ENCODE measurements at places on chromosomes 11 and 22.
A peak's percentile ranks its signal among the peaks of the same experiment; 100 is the strongest.

- DNase-seq = no peak
These were observed 6.6 kb upstream of the APOL6 start for GRCh38 chr22:35641494-35642120.

DNA sequence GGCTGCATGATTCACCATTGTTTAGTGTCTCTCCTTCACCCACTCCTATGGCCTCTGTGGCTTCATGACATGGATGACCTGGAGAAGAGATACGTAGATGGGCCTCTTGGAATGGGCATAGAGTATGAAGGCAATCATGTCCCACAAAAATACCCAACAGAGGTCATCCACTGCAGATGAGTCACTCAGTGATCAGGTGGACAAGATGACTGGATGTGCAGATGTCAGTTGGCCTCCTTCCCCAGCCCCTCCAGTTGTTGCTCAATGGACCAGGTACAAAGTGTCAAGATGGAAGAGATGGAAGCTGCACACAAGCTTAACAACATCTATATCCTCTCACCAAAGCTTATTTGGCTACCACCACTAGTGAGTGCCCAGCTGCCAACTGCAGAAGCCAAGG is 41.0 kb upstream of the CLPB start:
- DNase-seq = no peak

DNA sequence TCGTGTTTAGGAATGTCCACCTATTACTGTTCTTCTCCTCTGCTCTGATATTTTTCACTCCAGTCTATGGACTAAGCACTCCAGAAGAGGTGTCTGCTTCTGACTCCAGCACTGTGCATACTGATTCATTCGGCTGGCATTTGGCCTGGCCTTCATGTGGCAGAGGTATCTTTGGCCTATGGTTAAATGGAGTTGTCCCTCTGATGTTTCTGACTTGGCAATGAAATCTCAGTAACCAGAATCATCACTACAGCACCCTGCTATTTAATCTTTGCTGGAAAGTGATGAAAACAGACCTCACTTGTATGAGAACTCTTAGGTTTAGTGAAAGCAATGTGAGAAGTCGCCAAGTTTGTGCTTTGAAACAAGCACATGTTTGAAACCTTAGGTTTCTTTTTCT is 155.2 kb downstream of the MAML2 start:
- no peak for DNase-seq

DNA sequence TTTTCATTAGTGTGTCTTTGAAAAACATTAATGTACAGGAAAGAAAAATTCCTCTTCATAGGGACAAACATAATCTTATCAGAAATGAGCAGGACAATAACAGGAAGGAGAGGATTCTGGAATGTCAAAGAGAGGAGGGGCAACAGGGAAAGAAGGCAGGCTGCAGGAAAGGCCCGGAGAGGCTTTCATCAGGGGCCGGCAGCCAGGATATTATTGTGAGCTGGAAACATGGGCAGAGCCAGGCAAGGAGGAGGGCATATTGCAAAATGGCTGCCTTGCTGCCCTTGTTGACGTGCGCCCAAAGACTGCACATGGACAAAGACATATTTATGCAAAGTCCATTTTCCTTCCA is 433.7 kb downstream of the ETS1 start:
- no peak for DNase-seq

- DNase-seq = peak; percentile 63
These were observed at the start of gene CD151 for GRCh38 chr11:832529-833113. Gene CD151, plus strand, starts transcription at chr11:832952. Its CDS starts 3,118 bp downstream, at chr11:836070.

DNA sequence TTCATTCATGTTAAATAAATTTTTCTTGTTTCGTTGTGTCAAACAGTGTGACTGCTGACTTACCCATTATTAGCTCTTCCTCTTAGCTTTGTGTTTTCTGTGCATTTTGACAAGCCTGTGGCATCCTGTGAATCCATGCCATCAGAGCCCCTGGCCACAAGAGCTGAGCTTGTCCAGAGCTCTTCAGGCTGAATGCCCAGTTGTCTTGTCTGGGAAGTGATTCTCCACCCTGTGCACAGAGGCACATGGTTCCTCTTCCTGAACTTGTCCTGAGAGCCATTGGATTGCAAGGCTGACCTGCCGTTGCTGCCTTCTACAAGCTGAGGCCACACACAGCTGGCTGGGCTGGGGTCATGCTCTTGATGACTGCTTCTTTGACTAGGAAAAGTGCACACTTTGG is 64.1 kb downstream of the PPP6R3 start:
- no peak for DNase-seq

GRCh38 chr11:24828938-24829605 is 332.2 kb downstream of the LUZP2 start:
- DNase-seq = no peak

GRCh38 chr11:14555818-14556217 is 35.6 kb upstream of the PSMA1 start:
- no peak for DNase-seq

DNA sequence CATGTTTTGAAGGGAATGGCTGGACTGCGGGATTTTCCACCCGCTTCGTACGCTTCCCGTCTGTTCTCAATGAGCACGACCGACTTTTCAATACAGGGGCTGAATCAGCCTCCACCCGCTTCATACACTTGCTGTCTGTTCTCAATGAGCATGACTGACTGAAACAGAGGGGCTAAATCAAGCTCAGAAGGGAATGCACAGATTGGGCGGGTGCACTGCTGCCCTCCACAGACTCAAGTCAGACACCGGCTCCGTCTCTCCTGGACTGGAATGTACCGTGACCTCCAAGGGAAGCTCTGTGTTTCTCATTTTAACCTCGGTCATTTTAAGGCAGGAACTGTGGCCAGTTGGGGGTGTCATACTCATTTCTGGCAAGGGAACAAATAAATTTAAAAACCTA is 48.5 kb downstream of the BRD1 start:
- no peak for DNase-seq

DNA sequence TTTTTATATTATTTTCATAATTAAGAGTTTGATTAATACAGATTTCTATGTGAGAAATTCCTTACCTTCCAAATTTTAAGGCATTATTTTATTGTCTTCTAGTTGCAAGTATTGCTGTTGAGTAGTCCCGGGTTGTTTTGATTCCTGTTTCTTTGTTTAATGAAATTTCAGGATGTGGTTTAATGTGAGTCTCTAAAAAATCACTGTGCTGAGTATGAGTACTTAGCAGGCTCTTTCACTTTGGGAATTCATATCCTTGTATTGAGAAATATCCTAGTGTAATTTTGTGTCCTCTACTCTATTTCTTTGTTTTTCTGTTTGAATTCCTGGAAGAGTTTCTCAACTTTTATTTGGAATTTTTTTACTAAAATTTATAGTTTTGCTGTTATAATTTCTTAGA is 113.2 kb downstream of the TMEM135 start:
- DNase-seq = no peak

DNA sequence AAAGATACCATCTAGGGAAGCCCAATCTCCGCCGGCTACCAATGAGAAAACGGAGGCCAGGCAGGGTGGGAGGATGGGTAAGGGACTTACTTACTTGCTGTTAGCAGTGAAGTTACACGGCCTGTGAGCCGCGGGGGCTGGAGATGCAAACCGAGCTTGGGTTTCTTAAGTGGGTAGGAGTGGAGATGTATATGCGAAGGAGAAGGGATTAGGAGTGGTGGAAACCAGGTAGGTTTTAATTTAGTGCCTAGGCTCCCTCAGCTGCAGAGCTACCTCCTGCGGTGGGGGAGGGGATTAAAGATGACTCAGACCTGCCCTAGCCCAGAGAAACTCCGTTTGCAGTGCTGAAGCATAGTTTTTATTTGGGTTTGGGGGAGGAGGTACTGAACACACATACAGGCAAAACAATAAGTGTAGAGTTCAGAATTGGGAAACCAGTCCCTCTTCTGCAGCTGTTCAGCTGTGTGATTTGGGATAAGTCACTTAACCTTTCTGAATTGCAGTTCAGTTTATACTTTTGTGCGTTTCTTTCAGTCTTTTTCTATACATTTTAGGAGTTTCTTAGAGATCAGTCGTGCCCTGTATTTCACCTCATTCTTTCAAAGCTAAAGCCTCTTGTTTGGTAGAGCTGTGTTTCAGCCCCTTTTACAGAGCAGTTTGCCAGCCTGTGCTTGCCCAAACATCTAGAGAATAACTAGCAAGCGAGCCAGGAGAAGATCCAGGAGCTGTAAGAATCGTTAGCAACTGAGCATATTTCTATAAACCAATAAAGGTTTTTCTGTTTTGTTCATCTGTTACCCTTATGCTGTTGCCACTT is 596 bp upstream of the TNRC6B start:
- DNase-seq = peak; percentile 72

- DNase-seq = no peak
These were observed 99.3 kb downstream of the MED15 start for GRCh38 chr22:20606784-20607128.

- no peak for DNase-seq
These were observed 38.0 kb upstream of the ARFGAP3 start for GRCh38 chr22:42895087-42895486.

DNA sequence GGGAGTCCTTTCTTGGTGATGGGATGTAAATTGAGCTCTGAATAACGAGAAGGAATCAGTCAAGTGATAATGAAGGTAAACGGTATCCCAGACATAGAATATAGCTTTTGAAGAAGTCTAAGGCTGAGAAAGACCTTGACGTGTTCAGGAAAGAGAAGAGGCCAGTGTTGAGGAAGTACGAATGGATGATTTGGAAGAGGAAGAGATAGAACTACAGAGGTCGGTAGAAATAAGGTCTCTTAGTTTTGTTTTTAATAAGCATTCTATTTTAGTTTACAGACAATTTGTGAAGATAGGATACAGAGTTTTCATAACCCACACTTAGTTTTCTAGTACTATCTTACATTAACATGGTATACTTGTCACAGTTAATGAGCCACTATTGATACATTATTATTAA is 1598.1 kb downstream of the FAM181B start:
- no peak for DNase-seq

- DNase-seq = no peak
These were observed 858.4 kb downstream of the NTM start for GRCh38 chr11:132228746-132229325.

- no peak for DNase-seq
These were observed 3.9 kb downstream of the MALAT1 start for GRCh38 chr11:65502555-65503367.

DNA sequence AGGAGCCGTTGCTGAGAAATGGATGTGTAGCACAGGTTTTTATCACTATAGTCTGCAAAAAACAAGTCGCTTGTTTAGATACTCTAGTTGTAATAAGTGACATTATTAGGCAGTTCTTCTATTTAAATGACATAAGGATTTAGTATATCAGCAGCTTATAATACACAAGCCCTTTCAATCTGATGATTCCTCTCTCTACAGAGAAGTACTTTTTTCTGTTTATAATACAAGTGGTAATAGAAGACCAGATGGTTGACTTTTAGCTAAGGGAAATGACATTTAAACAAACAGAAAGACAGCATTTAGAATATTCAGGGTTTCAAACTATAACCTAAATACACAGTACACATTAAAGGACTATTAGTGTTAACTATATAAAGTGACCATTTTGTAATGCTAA is 60.4 kb downstream of the IMMP1L start:
- DNase-seq = no peak

DNA sequence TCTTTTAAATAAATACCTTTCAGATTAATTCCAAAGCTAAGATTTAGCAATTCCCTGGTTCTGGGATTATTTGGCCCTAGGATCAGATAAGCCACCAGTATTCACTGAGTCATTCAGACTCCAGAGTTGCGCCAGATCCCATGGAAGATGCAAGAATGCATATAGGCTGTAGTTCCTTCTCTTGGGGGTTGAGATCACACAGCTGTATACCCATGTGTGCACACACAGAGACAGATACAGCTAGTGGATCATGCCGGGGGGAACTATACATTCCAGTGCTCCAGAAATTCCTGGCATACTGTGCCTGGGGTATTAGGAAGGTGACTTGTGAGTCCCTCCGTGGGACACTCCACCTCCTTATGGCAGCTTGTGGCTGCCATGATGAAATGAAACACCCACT is 75.4 kb downstream of the ZBTB16 start:
- DNase-seq = no peak

DNA sequence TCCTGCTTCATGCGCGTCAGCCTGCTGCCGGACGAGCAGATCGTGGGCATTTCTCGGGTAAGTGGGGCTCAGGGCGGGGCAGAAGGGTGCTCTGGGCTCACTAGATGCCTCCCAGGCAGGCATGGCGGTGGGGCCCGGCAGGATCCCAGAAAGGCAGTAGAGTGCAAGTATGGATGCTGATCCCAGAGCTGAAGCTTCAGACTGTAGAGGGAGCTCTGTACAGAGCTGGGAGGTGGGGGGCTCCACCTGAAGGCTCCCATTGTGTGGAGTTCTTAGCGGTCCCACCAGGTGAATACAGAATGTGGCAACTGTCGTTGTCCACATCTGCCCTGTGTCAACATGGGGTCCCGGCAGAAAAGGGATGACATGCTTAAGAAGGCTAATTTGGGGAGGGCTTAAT is 16.5 kb upstream of the RHOD start:
- no peak for DNase-seq

DNA sequence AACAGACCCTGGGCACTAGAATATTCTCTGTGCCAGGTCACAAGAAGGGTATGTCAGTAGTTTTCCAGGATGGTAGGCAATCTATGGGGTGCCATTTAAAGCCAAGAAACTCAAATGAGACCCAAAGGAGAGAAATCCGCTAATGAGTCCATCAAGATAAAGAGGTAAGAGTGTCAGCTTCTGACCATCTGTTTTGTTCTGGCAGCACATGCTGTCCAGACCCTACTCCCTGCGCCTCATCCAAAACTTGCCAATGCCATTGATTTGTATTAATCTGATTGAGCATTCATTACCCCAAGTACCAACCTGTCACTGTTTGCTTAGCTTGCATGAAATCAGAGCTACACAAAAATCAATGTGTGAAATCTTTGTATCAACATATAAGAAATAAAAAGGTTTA is 229.0 kb downstream of the BLID start:
- no peak for DNase-seq

DNA sequence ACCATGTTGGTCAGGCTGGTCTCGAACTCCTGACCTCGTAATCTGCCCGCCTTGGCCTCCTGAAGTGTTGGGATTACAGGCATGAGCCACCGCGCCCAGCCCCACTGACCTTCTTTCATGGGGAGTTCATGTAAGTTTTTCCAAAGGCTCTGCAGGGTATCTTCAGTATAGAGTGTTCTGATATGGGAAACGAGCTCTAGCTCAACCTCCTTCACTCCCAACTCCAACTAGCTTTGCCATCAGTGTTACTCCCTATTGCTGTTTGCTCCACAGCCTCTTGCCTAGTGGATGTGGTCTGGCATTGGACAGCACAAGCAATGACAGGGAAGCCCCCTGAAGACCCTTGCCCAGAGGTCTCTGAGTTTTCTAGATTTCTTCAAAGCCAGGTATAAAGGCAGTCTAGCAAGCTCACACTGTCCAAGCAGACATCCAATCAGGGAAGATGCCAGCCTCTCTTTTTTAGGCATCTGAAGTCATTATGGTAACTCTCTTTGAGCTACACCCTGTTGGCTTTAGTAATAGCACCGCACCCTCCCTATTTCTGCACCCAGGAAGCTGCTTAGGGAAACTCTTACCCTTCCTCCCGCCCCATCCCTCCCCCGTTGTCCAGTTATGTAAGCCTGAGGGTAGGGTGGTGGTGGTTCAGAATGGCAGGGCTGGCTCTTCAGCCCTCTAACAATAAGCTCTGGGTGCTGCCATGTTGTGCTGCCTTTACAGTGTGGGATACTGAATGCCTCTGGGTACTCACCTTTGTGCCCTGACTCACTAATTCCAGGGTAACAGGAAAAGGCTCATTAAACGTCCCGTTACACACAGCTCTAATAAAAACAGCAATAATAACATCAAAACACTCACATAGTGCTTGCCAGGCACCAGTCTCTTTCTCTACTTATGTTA is 41.4 kb upstream of the CLDN5 start:
- no peak for DNase-seq
